Vagina (tissue), 2 donors: ENCODE measurements at places on chromosomes 2 and 18. TPM values are rescaled to one million over a fixed set of nuclear protein-coding genes. Genes with fewer than 3 reads are reported as not detected.

The SPTBN1 gene
- total RNA-seq = 278 TPM

The IL36A gene
- total RNA-seq = 2.7 TPM

The NR4A2 gene
- total RNA-seq = 17.2 TPM

The DPP4 gene
- 15.5 TPM for total RNA-seq

The LIMS1 gene
- 66.0 TPM for total RNA-seq

The NAGK gene
- total RNA-seq = 110 TPM

The CENPA gene
- total RNA-seq = not detected

The ESCO1 gene
- total RNA-seq = 16.0 TPM

The SLC9A4 gene
- not detected for total RNA-seq

The ABCB11 gene
- total RNA-seq = not detected

The TRABD2A gene
- total RNA-seq = 5.4 TPM

The C2orf76 gene
- total RNA-seq = 3.7 TPM
